ENCODE measurements at places on chromosomes 12 and 14.

DNA sequence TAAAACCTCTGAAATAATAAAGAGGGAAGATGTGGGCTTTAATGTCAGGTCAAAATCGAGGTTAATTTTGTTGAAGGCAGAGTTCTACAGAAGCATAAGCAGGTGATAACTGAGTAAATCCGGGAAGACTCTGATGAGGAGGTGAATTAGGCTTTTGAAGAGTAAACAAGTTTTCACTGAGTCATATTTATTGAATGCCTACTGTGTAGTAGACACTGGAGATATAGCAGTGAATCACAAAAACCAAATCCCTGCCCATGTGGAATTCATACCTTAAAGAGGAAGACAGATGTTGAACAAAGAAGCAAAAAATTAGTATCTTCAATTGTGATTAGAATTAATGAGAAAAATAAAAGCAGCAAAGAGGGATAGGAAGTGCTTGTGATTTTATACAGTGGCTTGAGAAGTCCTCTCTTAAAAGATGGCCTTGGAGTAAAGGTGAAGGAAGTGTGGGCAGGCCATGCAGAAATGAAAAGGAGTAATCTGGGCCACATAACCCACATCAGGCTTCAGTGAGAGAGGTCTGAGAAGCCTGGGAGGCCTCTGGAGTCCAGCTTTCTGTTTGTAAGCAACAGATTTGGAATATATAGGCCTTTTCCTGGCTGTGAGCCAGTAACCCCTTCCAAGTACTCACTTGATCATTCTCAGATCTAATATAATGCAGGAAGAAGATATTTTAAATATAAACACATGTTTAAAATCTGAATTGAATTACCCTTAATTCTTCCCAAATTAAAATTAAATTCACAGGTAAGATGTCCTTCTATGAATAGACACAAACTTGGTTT lies 46.7 kb downstream of the BHLHE41 start:
- DNase-seq, result no peak

DNA sequence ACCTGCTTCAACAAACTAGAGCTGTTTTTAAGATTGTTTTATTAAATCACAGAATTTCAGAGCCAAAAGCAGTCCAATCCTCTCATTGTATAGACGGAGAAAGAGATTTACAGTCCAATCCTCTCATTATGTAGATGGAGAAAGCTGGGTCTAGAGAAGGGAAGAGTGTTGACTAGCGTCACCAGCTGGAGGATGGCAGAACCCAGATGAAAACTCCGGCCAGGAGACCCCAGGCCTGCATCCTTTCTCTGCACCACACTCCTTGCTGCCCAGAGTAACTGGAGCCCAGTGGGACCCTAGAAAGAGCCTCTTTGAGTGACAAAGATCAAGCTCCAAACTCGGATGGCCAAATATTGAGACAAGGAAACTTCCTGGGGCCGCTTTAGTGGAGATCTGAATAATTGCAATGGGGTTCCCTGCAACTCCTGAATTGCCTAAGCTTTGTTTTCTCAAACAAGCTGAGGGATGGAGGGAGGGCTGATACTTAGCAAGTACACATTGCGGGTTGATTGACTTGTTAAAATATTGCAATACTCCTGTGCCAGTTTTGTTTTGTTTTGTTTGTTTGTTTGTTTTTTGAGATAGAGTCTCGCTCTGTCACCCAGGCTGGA lies 12.5 kb downstream of the AMDHD1 start:
- no peak for DNase-seq

DNA sequence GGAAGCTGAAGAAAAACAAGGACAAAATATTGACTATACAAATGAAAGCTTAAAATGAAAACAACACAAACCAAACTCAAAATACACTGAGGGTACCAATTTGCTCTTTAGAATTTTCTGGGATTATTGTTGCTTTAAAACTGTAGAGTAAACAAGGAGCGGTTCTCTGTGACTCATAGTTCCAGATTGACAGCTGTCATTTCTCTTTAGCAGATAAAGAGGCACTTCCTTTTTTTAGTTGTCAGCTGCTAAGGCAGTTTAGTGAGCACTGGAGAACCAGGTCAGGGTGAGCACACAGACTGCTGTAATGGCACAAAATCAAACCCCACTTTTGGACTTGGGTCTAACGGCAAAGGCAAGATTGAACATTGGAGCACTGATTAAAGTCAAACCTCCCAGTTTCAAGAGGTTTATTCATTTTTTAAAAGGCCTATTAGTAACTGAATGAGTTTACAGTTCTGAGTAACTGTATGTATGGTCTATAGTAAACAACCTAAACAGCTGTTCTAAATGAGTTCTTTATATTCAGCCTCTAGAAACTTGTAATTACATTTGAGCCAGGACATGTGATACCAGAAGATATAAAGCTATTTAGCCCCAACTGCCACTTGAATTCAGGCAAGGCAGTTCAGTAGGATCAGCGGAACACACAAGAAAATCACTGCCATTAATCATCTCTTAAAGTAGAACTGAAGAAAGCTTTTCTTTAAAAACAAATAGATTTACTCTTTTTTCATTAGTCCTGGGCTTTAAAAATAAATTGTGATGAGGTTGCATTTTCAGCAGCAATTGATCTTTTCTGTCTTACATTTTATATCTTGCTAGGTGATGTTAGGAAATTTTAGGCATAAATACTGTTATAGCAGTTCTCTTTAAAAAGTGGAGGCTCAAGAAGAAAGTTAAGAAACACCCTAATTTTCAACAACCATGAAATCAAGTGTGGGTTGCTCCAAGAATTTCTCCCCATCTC lies 71.7 kb upstream of the PRICKLE1 start:
- no peak for DNase-seq

DNA sequence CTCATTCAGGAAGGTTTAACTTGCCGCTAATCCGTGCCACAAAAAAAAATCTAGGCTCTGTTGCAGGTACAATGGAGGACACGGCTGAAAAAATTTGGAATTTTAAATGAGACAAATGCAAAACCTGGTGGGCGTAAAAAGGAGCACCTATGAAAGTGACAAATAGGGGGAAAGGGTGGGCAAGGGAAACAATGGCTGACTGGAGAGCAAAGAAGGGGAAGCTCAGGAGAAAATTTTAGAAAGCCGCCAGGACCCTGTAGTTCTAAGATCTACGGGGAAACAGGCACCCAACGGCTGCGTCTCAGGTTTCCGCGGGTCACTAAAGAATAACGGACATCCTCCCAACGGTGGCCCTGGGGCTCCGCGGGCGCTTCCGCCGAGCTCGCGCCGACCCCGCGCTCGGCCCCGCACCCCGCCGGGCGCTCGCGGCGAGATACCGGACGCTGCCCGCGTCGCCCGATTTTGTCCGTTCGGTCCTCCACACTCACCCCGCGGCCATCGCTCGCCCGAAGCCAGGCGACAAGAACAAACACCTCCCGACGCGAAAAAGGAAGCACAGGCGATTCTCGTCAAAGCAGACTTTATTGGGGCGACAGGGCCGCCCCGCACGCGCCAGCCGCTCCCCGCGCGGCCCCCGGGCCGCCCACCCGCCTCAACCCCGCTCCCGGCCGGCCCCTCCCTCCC lies 1.1 kb upstream of the YY1 start:
- DNase-seq, result peak; percentile 40

GRCh38 chr12:25130741-25131188 lies 64.2 kb downstream of the DNAI7 start:
- peak; percentile 70 for DNase-seq

GRCh38 chr14:71163842-71164629 lies 256.8 kb downstream of the PCNX1 start:
- DNase-seq, result no peak

GRCh38 chr14:59427653-59428580 lies 37.3 kb downstream of the GPR135 start:
- DNase-seq, result no peak

- no peak for DNase-seq
These were observed 28.8 kb upstream of the INF2 start for GRCh38 chr14:104660597-104660996.

- DNase-seq, result no peak
These were observed 15.4 kb downstream of the RIMBP2 start for GRCh38 chr12:130700492-130701401.
